ENCODE measurements at places on chromosomes 4 and X.

GRCh38 chr4:110609044-110609750, 13.7 kb downstream of the PITX2 start:
- no peak for DNase-seq

DNA sequence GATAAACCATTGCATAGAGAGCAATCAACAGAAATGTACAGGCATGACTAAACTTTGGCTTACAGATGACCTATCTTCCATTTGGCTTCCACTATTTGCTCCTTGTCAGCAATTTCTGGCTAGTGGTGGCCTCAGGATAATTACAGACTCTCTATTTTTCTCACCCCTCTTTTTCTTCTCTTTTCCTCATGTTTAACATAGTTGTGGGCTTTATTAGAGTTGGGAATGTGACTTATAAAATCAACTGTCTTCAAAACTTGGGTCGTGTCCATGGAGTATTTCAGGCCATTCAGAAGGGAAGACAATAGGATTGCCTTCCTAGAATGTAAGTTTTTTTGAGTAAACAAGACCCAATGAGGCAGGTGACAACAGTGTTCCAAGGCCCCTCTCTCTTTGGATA, 236.2 kb downstream of the FRAS1 start:
- no peak for DNase-seq

GRCh38 chr4:102585329-102585728, 84.2 kb downstream of the NFKB1 start:
- no peak for DNase-seq

DNA sequence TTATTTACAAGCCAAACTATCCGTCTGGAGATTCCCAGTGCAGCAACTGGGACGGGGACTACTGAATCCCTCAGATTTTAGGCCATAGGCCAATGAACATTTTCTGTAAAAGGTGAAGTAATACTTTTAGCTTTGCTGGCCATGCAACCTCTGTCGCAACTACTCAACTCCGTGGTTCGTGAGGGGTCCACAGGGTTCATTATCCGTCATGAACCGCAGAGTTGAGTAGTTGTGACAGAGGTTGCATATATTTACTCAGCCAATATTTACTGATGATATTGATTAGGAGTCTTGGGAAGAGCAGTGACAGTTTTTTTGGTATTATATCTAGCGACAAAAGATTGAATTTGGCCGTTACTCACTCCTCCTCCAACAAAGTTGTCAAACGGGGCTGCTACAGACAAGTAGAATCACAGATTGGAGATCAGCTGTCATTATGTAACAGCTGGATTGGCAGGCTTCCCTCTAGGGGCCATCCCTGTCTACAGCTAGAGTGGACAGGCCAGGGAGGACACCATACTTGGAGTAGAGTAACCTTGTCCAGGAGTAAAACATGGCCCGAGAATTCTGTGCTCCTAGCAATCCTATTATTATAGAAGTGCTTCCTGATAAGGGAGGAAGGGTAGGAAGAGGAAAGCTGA, 37.2 kb upstream of the CD38 start:
- no peak for DNase-seq

DNA sequence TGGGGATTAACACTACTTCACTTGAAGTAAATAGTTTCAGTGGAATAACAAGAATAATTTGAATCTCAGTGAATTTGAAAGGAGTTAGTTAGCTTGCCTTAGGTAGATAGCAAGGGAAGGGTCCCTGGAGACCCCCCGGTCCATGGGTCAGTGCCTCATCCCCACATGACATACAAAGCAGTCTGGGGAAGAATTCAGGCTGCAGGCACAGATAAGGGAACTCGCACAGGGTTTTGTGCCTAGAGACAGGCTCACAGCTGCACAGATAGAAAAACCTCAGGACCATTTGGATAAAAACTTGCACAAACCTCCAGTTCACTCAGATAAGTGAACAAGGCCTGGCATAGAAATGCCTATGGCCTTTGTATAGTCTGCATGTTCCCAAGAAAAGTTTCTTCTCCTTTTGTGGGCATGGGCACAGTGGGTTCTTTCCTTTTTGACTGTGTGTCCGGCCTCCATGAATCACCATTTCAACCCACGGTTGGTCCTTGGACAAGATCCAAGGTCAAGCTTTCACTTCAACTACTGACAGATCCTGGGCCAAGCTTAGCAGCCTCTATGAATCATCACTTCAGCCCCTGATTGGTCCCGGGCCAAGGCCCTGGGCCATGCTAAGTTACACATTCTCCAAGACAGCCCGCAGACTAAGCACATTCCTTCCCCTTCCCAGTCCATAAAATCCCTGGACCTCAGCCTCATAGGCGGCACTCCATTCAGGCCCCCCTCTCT, 108.3 kb upstream of the KLHL4 start:
- DNase-seq, result peak; percentile 61

DNA sequence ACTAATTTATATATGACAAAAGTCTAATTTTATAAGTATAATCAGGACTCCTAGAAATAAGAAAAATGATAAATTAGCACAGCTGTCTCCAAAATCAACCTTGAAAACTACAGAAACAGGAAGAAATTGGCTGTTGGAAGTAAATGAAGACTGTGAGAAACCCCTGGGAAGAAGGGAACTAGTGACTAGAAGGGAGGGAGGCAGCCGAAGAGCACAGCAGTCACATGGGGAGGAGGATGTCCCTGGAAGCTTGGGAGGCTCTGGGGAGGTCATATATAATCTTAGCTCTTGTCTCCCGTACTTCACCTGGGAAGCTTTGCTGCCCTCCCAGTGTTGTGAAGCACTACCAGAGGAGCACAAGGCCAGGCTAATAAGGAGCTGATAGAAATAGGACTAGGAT, 8.9 kb upstream of the TMA16 start:
- no peak for DNase-seq

DNA sequence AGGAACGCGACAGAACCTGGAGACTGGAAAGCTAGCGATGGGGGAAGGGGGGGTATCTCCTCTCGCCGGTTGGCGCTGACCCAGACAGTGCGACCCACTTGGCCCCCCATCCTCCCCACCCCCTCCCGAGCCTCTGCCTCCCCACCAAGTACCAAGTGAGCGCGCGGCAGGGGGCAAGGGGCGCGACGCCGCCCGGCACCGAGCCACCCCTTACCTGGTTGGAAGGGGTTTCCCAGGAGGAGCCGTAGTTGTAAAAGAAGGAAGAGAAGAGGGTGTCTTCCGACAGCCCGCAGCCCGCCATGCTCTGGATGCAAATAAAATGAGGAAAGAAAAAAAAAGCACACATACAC, 112.2 kb downstream of the DHX15 start:
- DNase-seq, result peak; percentile 43

DNA sequence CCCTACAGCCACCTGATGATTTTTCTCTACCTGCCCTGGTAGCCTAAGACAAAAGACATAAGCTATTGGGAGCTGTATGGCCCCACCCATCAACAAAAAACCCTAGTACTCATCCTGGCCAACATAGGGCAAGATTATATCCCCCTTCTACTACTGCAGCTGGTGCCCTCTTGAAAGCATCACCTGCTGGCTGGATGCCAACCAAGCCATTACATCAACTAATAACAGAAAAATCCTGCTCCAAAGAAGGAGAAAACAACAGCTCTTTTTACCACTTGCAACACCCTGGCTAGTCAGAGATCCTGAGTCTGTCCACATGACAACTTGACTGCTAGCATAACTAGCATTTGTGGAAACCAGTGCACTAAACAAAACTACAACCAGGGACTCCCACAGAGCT, 43.6 kb upstream of the UPRT start:
- DNase-seq, result no peak

GRCh38 chr4:3788366-3788660, 22.1 kb downstream of the ADRA2C start:
- no peak for DNase-seq

DNA sequence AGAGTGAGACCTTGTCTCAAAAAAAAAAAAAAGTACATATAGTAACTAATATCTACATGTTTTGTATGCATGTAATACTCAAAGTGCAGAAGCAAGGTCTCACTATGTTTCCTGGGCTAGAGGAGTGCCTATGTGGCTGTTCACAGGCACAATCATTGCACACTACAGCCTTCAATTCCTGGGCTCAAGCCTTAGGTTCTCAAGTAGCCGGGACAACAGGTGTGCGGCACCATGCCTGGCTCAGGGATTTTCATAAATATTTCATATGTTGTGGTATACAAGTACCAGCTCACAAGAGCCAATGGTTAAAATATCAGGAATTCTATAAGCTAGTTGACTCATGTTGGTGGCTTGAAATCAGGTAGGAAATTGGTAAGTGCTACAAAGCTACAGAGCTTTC, 94.8 kb downstream of the LARP7 start:
- DNase-seq, result no peak

DNA sequence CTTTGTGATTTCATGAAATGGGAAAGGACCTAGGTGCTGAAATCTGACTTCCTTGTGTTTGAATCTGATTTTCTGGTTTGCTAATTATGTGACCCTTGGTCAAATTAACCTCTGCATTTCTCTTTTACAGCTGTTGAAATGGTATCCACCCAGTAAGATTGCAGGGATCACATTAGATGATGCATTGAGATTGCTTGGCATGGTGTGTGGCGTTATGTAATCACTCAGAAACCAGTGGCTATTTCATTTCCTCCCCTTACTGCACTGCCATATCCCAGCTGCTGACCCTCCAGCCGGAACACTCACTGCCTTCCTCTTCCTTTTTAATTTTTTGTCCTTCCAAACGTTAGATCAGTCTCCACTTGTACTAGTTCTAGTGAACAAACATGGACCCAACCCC, 79.0 kb downstream of the KLHL8 start:
- no peak for DNase-seq

- no peak for DNase-seq
Observed at GRCh38 chr4:128737098-128737513, 72.4 kb upstream of the JADE1 start.

GRCh38 chr4:156705311-156705710, 266.3 kb downstream of the PDGFC start:
- DNase-seq, result no peak

GRCh38 chrX:47628982-47629381, 748 bp downstream of the CFP start:
- DNase-seq, result no peak

- DNase-seq, result no peak
Observed at GRCh38 chr4:168409089-168409801, 71.0 kb downstream of the DDX60L start.

DNA sequence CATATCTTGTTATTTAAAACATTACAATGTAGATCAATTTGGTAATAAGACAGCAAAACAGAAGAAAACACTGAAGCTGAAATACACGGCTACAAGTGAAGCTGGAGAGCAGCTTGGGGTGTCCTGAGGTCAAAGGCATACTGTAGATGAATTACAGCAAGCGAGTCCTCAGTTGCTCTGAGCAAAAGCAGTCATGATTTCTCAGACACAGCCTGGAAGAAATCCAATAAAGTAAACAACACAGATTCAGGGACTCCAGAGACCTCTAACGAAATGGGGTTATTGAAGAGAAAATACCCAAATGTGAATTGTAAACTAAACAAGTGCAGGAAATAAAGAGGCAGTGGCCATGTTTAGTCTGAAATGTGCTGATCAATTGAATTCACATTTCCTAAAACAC, 324.4 kb downstream of the CAMK2D start:
- no peak for DNase-seq

- no peak for DNase-seq
Observed at GRCh38 chr4:88613417-88613875, 21.2 kb downstream of the HERC3 start.

- DNase-seq, result no peak
Observed at GRCh38 chr4:107755841-107756356, 35.9 kb upstream of the PAPSS1 start.

- DNase-seq, result no peak
Observed at GRCh38 chrX:107565931-107566603, 62.2 kb upstream of the PRPS1 start.

GRCh38 chrX:40325161-40325560, 227.4 kb upstream of the BCOR start:
- no peak for DNase-seq

- DNase-seq, result no peak
Observed at GRCh38 chr4:25991340-25991739, 77.3 kb downstream of the SMIM20 start.

- peak; percentile 67 for DNase-seq
Observed at GRCh38 chr4:87150498-87151261, 69.7 kb downstream of the KLHL8 start.

DNA sequence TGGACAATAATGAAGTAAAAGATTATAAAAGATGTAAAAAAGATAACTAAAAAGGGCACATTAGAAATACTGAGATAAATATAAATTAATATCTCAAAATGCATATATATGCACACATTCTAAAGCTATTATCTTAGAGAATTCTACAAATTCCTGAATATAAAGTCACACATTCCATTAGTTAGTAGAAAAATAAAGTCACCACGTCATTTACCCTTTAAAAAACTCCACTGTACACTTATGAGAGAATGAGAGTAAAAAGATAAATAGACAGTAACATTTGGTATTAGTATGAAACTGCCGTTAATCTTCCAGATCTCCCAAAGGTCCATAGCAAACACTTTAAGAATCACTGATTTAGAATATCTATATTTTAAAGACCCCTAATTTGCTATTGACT, 67.2 kb upstream of the IL15 start:
- DNase-seq, result no peak

DNA sequence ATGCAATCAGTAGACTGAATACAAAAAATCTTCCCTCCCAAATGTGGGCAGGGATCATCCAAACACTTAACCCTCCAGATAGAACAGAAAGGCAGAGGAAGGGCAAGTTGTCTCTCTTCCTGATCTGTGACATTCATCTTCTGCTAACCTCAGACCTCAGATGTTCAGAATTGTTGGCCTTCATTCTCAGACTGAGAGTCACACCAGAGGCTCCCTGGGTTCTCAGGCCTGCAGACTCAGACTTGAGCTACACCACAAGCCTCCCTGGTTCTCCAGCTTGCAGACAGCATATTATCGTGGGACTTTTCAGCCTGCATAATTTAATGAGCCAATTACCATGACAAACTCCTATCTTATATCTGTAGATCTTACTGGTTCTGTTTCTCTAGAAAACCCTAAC, 1471.6 kb upstream of the ADGRL3 start:
- DNase-seq, result no peak

- DNase-seq, result no peak
Observed at GRCh38 chr4:108556166-108556565, 64.2 kb upstream of the RPL34 start.

DNA sequence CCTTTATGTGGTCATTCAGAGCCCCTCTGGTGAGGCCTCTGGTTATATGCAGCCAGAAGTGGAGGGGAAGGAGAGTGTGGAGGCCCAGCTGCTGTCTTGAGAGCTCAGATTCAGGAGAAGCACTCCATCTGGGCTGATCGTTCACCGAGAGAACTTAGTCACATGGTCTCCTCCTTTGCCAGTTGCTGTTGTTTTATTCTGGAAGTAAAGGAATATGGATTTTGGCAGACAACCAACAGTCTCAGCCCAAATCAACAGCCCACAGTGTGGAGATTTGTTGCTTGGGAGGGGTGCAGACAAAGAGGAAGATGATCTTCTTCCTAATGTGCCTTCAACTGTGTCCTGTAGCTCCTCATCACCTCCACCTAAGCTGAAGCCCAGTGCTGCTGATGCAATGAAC, 355.4 kb downstream of the ANK2 start:
- DNase-seq, result no peak
